HAP-1 (cell line): ENCODE measurements at places on chromosomes 2 and 18.

DNA sequence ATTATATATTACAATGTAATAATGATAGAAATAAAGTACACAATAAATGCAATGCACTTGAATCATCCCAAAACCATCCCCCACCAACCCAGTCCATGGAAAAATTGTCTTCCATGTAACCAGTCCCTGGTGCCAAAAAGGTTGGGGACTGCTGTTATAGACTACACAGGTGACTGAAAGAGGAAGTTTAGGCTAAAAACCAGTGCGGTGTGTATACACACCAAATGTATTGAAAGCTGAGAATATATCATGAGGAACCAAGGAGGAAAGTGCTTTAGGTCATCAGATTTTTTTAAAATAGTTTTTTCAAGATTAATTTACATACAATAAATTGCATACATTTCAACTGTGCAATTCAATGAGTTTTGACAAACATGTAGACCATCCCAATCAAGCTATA, 20.5 kb upstream of the C1D start:
- DNase-seq: no peak

- peak; percentile 10 for DNase-seq
Observed at GRCh38 chr18:38427234-38427633, 861.6 kb upstream of the CELF4 start.

DNA sequence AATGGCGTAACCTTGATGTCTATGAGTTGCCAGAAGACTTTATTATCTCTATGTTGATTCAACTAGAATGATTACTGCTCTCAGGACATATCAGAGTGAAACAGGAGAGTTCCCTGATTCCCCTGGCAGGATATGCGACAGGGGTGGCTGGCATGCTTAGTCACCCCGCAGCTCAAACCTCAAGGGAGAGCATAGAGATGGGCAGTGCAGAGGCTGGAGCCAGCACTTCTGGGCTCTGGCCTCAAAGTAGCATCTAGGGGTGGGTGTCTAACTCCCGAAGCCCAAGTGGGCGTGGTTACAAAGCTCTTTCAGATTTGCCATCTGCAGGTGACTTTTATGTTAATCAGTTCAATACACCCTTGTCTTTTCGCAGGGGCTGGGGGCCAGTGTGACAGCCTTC, 391.6 kb downstream of the ADCYAP1 start:
- DNase-seq: no peak

DNA sequence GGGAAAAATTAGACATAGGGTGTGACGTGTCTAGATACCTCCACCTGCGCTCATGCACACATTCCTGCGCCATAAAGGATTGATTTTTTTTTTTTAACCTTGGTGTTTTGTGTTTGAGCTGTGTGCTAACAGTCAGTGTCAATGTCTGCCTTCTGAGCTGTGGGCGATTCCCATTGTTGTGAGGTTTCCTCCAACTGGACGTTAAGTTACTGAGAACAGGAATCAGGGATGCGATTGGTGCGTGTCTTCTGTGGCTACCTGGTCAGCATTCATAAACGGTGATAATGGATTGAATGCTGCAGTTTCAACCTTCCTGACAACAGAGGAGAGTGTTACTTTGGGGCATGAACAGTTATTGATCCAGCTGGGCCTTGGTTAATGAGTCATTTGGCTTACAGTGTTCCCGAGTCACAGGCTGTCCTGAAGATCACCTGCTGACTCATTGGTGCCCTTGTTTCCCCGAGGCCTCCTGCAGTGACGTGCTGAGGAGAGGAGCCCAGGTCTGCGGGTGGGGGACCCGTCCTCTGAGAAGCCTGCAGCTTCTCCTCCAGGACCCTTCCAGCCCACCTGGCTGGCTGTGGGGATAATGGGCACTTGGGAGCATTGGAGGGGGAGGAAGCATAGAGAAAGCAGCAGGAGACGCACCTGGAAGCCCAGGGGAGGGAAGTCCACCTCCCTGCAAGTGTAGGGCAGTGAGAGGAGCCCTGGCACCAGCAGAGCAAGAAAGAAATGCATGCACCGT, 25.8 kb upstream of the CABYR start:
- DNase-seq: no peak

GRCh38 chr2:152406119-152406835, 71.3 kb downstream of the FMNL2 start:
- DNase-seq: no peak

- DNase-seq: no peak
Observed at GRCh38 chr2:29632018-29632417, 289.4 kb downstream of the ALK start.

DNA sequence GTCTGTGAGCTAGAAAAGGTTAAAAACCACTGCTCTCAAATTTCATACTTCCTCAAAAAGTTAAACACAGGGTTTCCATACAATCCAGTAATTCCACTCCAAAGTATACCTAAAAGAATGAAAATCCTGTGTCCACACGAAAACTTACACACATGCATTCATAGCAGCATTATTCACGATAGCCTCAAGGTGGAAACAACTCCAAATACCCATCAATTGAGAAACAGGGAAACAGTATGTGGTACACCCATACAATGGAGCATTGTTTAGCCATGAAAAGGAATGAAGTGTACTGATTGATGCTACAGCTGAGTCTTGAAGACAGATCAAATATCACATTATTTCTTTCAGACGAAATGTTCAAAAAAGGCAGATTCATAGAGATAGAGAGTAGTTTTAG, 36.7 kb downstream of the UXS1 start:
- DNase-seq: no peak

GRCh38 chr2:40584432-40584831, 132.5 kb upstream of the SLC8A1 start:
- DNase-seq: no peak

GRCh38 chr2:40315683-40316082, 136.2 kb downstream of the SLC8A1 start:
- DNase-seq: no peak

- DNase-seq: no peak
Observed at GRCh38 chr2:206415618-206416243, 27.6 kb upstream of the ADAM23 start.

- DNase-seq: peak; percentile 74
Observed at GRCh38 chr2:201118961-201119854, 3.2 kb downstream of the CFLAR start.

GRCh38 chr18:61791031-61791430, 101.8 kb downstream of the RNF152 start:
- no peak for DNase-seq

GRCh38 chr2:233712611-233713261, at the start of gene UGT1A5:
UGT1A5 (plus strand) TSS chr2:233712907; CDS start chr2:233712992, 85 bp downstream.
- no peak for DNase-seq

DNA sequence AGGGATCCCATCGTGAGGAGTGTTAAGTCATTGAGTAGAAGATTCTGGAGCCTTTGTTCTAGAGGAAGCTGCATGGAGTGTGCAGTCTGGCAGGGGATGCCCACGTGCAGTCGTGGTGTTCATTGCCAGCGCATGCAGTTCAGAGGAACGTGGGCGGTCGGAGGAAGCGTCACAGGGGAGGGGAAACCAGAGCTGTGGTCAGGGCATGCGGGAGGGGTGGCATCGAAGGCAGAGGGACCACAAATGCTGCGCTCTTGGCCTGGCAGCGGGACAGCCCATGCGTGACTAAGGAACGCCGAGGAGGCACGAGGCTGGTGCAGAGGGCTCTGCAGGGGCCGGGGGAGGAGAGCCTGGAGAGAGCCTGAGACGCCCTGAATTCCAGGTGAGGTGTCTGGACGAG, 141.1 kb downstream of the KLHL29 start:
- no peak for DNase-seq

DNA sequence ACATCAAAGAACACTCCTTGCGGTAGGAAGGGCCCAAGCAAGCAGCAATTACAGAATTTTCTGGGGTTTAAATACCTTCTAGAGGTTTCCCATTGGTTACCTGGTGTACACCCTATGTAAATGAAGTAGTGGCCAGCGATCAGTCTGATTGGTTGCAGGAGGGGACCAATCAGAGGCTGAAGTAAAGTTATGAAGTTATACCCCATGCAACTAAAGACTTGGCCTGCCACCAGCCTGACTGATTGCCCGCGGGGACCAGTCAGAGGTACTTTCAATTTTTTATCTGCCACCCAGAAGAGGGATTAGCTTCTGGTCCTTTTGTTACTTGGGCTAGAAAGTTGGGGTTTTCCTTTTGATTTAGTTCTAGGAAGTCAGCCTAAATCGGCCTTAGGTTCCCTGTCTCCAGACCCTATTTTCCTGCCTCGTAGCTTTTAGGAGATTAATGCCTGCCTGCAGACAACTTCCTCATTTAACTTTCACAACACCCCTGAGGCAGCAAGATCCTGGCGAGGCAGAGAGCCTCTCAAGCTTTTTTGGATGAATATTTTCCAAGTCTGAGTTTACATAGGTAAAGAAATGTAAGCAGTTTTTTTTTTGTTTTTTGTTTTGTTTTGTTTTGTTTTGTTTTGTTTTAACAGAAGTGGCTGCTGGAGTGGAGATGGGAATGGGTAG, 1.5 kb upstream of the DGUOK start:
- DNase-seq: no peak

GRCh38 chr2:173749315-173749714, 215.9 kb downstream of the SP3 start:
- DNase-seq: peak; percentile 47

DNA sequence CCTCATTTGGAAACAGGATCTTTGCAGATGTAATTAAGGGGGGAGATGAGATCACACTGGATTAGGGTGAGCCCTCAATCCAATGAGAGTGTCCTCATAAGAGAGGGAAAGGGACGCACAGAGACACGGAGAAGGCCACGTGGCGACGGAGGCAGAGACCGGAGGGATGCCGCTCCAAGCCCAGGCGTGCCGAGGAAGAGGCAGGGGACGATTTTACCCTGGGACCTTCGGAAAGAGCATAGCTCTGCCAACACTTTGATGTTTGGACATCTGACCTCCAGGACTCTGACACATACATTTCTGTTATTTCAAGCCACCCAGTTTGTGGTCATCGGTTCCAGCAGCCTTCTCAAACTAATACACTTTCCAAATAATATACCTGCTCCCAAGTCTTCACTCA, 84.4 kb upstream of the ZCCHC2 start:
- DNase-seq: no peak

DNA sequence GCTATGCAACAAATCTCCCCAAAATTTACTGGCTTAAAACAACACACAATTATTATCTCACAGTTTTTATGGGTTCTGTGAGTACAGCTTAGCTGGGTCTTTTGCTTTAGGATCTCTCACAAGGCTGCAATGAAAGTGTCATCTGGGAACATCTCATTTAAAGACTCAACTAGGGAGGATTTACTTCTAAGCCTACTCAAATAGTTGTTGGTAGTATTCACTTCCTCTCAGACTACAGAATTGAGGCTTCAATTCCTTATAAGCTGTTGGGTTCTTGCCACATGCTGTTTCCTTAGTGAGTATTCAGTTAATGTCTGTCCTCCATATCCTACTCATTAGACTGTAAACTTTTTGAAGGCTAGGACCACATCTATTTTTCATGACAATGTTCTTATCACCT, 72.3 kb downstream of the MDH1 start:
- DNase-seq: no peak

- no peak for DNase-seq
Observed at GRCh38 chr2:189363559-189363958, 77.7 kb upstream of the WDR75 start.

- DNase-seq: no peak
Observed at GRCh38 chr2:31388736-31389135, 25.8 kb downstream of the XDH start.

GRCh38 chr18:7321831-7322230, 90.9 kb downstream of the LRRC30 start:
- no peak for DNase-seq

GRCh38 chr2:205119136-205119535, 563.2 kb upstream of the NRP2 start:
- DNase-seq: no peak

DNA sequence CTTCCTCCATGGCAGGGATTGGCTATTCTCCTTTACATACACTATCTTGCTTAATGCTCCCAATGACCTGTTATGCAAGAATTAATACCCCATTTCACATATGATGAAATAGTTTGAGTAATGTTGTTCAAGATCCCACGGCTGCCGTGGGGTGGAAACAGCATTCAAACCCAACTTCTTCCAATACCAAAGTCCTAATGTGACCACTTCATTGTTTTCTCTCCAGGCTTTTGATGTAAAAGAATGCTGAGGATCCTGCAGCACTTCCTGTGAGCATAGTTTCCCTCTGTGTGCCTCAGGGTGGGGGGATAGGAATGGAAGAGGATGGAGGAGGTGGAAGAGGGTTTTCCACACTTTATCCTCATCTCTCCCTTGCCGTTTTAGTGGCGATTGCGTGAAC, 199.4 kb downstream of the IRS1 start:
- no peak for DNase-seq

- DNase-seq: no peak
Observed at GRCh38 chr2:102417946-102418345, 5.0 kb upstream of the IL18RAP start.

GRCh38 chr2:173214213-173214612, 138.6 kb downstream of the MAP3K20 start:
- DNase-seq: no peak

- no peak for DNase-seq
Observed at GRCh38 chr2:235433860-235434259, 60.0 kb upstream of the AGAP1 start.

- DNase-seq: peak; percentile 34
Observed at GRCh38 chr2:174247474-174248186, 702 bp downstream of the OLA1 start.

DNA sequence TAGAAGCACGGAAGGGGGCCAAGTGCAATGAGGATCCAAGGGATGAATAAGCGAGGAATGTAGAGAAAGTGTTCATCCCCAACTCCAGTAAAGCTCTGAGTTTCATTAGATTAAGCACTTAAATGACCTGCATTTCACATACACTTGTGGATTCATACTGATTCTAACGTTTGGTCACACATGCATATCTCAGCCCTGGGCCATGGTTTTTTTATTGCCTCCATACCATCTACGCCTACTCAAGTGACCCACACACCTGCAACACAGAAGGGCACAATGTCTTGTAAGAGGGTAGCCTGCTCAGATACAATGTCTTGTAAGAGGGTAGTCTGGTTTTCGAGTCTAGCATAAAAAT, 566 bp upstream of the MRPS5 start:
- DNase-seq: no peak

- DNase-seq: no peak
Observed at GRCh38 chr2:135113322-135113721, 61.2 kb downstream of the RAB3GAP1 start.

DNA sequence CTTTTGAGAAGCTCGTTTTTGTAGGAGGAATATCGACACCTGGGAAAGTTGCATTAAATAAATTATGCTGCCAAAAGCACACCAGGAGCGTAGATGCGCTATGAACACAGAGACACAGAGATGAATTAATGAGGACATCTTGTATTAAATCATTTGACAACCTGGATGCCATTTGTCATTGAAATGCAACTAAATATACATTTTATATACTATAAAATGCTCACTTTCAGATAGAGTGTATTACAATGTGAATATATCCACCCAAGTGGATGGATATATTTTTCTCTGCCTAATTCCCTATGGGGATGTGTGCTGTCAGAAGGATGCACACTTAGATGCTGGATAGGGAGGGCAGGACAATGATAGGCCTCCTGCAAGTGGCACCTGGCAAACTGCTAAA, 426.2 kb downstream of the RIT2 start:
- DNase-seq: no peak
